ENCODE measurements at places on chromosomes 5 and 9. TPM values are rescaled to one million over a fixed set of nuclear protein-coding genes. Genes with fewer than 3 reads are reported as not detected.
A peak's percentile ranks its signal among the peaks of the same experiment; 100 is the strongest.

Gene UGT3A1
- not detected for total RNA-seq

Gene TNFAIP8
- 15.0 TPM for total RNA-seq

GRCh38 chr9:3894772-3895171 lies 369.0 kb upstream of the RFX3 start:
- H3K27ac ChIP-seq, result no peak overlapping the region
- H3K36me3 ChIP-seq, result peaks cover 4% of the 10 kb centered on the region
- peaks cover 17% of the 10 kb centered on the region for H3K4me1 ChIP-seq
- DNase-seq, result no peak

- no peaks in the 10 kb centered on the region for H3K27me3 ChIP-seq
- H3K4me1 ChIP-seq, result peaks cover 20% of the 10 kb centered on the region
- no peak overlapping the region for H3K27ac ChIP-seq
- H3K4me3 ChIP-seq, result no peak overlapping the region
- H3K36me3 ChIP-seq, result no peaks in the 10 kb centered on the region
Measured at GRCh38 chr5:26894719-26895263, 143.6 kb downstream of the CDH9 start.

DNA sequence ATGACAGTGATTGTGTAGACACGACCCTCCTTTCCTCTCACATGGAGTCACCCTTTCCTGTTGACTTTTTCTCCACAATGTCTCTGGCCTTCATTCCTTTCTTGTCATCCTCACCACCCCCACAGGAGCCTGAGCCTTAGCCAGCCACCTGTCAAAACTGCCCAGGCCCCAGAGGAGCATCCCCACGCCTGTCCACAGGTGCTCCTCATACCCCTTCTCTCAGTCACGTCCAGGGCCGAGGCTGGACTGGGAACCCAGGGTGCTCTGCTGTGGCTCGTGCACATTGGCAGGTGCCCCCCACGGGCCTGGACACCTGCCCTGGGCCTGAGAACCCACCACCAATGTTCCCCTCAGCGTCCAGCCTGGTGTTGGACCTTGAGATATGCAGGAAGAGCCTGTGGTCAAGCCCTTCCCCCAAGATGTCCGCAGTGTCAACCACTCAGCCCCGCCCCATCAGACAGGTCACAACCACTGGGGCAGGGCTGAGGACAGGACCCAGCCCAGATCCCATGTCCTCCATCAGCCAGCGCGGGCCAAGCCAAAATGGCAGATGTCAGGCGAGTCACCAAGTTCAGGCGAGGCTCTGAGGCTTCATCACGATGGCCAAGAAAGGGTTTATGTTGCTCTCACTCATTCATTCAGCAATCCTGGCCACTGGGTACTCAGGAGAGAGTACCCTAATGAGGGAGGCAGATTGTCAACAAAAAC lies 65.8 kb upstream of the STXBP1 start:
- peak overlapping the region; percentile 37 for H3K4me3 ChIP-seq
- peak overlapping the region; percentile 96 for H3K27ac ChIP-seq
- no peak for DNase-seq
- no peaks in the 10 kb centered on the region for H3K27me3 ChIP-seq

GRCh38 chr5:58922461-58923171 lies 339.7 kb downstream of the RAB3C start:
- H3K27me3 ChIP-seq, result no peaks in the 10 kb centered on the region
- peaks cover 23% of the 10 kb centered on the region for H3K4me1 ChIP-seq
- H3K36me3 ChIP-seq, result no peaks in the 10 kb centered on the region
- no peak for DNase-seq
- H3K4me3 ChIP-seq, result no peak overlapping the region
- peak overlapping the region; percentile 13 for H3K27ac ChIP-seq
